ENCODE measurements at places on chromosomes 13 and 19.

DNA sequence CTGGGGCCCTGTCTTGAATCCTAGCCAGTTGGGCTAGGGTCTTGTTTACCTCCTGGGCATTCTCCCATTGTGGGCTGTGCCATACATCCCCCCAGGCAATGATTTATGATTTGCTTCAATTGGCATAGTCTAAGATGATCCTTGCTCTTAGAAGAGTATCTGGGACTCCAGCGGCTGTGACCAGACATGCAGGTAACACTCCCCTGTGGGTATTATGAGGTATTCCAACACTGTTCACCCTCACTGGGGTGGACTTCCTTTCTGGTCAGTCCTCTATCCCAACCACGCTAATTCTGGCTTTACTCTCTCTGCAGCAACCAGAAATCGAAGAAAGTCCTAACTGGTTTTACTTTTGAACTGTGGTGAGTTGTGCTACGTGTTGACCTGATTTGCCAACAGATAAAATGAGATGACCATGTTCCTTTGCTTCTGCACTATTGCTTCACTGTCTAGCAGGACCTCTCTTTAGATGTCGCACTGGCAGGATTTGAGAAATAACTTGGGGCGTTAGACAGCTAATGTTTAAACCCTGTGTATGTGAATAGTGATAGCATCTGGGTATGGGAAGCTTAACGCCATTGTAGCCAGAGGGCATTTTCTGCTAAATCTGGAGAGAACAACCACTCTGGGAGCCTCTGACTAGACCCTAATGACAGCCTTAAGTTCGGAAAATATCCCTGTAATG lies 6.7 kb upstream of the LRCH1 start:
- no peak for DNase-seq

DNA sequence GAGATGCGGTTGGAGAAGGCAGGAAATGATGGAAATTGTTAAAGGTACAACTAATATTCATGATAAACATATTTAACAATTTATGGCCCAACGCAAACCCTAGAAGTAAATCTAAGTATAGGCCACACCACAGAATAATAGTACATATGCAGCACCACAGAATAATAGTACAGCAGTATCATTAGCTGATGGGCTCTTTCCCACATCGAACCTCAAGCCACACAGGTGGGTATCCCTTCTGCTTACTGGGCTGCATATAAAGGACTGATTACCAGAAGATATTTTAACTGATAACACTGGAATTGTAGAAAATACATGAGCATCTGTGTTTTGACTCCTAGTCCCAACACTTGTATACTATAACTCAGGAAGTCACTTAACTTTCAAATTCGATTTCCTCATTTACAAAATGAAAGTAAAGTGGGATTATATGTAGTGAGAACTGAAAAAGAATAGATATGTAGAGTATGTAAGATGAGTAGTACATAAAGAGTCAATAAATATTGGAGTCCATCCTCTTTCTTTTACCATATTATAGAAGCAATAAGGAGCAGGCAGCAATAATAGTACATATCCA lies 91.5 kb downstream of the TSC22D1 start:
- DNase-seq: no peak

DNA sequence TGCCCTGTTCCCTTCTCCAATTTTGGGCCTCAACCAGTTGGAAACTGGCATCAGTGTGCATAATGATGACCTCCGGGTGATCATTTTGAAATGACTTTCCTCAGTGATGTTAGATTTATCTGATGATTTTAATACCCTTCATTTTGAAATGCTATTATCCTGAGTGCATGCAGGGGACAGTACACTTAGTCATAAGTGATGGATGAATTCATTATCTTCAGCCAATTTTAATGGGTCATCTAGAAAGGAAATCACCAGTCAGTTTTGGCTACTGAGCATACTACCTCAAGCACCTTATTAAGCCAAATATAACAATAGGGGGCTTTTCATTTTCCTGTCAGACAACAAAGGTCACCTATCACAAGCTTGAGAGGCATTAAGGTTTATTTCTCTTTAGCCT lies 118.5 kb upstream of the MIR17HG start:
- DNase-seq: no peak

DNA sequence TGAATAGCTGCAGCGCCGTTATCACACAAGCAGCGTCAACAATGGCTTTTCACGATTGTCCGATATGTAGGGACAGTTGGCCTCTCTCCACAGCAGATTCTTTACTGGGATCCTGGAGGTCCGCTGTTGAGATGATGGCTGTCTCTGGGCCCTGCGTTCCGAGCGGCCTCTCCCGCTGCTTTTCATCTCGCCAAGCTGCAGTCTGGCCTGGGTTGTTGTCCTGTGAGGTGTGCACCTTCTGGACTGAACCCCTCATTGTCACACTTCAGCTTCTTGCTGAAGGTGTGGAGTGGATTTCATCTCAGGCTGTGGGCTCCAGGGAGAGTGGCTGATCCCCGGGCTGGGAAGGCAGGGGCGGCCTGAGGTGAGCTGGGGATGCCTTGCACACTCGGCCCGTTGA lies 9.6 kb downstream of the UPF1 start:
- DNase-seq: no peak

- DNase-seq: no peak
Observed at GRCh38 chr13:32446773-32447465, 19.0 kb upstream of the N4BP2L1 start.

Data from activated T-helper 1 cell treated with anti-CD3 and anti-CD28 coated beads, Interleukin-2, amount 50 U/mL, for 16 hours (primary cell).